Stimulated activated CD4-positive, alpha-beta T cell treated with anti-CD3 and anti-CD28 coated beads, TNF-alpha, amount 100 ng/mL, for 1 hour (primary cell): ENCODE measurements at places on chromosomes 12 and 14.
A peak's percentile ranks its signal among the peaks of the same experiment; 100 is the strongest.

DNA sequence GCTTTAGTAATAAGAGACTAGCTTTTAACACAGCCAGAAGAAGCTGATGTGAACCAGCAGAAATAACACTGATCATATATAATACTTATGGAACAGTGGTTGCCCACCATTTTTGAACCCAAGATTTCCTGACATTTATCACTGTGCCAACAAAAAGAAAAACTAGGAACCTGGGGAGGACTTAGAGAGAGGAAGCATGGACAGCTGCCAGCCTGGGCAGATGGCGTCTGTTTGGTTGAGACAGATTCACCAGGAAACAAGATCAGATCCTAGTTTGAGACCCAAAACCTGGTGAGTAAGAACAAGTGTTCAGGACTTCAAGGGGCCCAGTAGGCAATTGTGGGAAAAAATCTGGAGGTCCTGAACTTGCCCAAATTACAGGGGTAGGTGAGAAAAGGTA, 95.3 kb downstream of the BICD1 start:
- no peak for DNase-seq

GRCh38 chr14:53925201-53925766, 31.3 kb downstream of the BMP4 start:
- no peak for DNase-seq

GRCh38 chr12:47221256-47222023, 141.7 kb upstream of the AMIGO2 start:
- no peak for DNase-seq

GRCh38 chr12:32692358-32692757, 13.3 kb downstream of the DNM1L start:
- DNase-seq = no peak

DNA sequence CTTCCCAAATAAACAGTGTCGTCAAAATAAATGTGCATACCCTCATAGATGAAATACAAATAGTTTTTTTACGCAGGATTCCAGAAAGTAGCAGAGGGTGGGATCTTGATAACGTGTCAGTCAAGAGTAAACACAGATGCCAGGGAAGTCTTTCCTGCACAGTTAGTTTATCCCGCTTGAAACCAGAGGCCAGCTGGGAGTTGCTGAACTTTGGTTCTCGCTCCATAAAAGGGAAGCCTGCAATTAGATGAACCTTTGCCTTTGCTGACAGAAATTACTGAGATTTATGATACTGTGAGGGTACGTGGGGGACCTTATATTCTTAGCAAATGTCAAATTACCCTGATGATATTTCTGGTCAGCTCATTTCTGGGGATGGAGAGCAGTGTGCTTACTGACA, 18.9 kb downstream of the FAR2 start:
- DNase-seq = no peak

GRCh38 chr12:84644908-84645307, 267.7 kb downstream of the SLC6A15 start:
- no peak for DNase-seq

DNA sequence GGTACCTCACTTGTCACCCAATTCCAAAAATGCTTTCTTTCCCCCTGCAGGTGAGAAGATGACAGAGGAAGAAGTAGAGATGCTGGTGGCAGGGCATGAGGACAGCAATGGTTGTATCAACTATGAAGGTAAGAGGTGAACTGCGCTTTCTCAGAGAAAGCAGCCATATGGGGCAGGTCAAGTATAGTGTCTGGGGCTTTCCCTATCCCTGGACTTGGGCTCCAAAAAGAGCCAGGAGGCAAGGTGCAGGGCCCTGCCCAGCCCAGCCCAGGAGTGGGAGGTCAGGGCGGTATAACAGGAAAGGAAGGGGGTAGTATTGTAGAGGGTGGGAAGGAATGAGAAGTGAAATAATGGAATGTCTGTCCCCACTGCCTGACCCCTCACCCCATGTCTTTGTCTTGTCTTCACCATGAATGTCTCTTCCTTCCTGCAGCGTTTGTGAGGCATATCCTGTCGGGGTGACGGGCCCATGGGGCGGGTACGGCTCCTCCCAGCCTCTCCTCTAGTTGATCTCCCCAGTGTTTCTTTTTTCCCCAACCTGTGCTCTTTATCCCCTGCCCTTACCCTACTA, 2.1 kb downstream of the MYL6 start:
- DNase-seq = peak; percentile 37

- DNase-seq = no peak
Measured at GRCh38 chr12:46562625-46563225, 190.2 kb upstream of the SLC38A2 start.

DNA sequence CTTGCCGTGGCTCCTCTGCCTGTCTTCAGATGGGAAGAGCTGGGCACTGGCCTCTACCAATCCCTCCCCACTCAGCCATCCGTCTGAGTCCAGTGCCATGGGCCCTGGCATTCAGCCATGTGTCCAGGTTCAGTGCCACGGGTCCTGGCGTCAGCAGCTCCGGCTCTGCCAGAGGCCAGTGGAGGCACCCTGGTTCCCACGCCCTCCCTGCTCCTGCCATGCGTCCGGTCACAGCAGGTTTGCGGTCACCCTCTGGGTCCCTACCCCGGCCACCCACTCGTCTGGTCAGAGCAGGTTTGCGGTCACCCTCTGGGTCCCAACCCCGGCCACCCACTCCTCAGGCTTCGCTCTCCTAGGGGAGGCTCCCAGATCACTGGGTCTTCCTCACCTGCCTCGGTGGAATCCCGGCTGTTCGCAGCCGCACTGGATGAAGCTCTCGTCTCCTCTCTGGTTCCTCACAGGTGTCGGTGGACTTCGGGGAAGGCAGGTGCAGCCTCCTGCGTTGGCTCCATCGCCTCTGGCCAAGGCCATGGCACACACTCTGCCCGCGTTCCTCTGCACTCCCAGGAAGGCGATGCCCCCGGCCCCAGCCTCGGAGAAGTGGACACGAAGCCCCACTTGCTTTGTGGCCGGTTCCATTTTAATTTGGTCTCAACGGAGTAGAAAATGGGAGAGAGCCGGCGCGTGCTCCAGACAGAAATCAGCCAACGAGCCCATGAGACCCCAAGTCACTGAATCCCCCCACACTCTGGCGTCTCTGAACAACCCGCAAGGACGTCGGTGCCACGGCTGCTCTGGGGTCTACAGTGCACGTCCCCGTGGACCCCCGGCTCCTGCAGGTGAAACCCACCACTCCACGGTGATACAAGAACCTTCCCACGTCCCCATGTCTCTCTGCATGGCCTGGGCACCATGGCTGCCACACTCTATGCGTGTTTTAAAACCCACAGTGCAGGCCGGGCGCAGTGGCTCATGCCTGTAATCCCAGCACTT, 47.8 kb upstream of the FBRSL1 start:
- DNase-seq = no peak

DNA sequence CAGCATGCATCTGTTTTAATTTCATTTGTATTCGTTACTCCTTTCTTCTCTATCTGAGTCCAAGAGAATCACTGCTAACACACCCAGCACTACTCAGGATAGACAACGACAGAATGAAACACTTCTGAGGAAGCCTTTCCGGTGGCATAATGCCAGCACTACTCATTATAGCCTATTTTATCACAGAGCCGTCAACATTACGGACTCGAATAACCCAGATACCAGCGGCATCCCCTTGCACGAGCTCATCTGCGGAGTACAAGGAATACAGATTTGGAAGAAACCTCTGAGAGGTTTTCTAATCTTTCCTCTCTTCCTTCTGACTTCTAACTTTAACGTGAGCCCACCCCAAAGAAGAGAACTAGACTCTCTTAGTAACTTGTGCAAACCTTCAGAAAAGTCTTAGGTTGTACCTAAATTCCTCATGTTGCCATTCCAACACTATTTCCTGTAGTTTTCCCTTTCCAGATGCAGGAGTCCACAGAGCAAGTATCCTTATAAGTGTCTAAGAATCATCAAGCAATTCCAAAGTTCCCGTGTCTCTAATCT, 248.1 kb downstream of the APAF1 start:
- no peak for DNase-seq

DNA sequence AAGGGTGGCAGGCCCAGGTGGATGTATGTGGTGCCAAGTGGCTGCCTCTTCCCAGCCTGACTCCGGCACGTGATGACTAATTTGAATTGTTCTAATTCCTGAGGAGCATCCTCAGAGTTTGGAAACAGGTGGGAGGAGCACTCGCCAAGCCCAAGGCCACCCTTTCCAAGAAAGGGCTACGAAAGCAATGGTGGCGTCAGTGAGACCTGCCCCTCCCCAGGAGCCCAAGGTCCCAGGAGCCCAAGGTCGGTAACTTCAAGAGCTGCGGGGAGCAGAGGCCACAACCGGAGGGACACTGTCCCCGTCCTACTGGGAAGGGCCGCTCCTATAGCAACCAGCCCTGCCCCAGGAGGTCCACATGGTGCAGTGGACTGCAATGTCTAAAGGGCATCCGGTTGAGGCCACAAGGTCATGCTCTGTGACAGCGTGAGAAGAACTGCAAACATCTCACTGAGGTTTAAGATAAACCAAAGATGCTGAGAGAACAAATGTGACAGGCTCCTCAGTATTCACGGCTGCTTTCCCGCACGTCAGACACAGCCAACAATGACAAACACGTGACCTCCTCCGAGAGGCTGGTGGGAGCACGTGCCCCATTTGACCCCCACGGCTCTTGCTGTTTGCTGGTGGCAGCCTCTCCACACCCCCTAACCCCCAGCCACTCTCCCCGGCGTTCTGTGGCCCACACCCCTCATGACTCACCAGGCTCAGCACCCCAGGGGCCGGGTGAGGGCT, 79.6 kb downstream of the ITPK1 start:
- DNase-seq = no peak

DNA sequence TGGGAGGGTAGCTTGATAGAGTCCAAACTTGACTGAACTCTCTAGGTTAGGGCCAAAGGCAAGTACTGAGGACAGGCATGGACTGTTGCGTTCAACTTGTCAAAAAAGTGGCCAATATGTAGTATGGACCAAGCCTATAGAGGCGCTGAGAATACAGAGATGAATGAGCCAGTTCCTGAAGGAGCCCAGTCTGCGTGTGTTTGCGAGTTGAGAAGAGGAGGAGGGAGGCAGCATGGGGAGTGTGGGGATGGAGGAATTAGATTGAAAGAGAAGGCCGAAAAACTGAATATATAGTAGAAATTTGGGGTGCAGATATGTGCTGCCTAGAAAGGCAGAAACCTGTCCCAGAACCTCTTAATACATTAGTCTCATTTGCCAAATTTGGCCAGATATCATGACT, 412.4 kb downstream of the PCNX1 start:
- no peak for DNase-seq

GRCh38 chr14:85558505-85558904, 28.6 kb downstream of the FLRT2 start:
- no peak for DNase-seq

GRCh38 chr14:32468955-32469354, 139.9 kb downstream of the AKAP6 start:
- no peak for DNase-seq

GRCh38 chr14:106044949-106045596, 518.7 kb downstream of the TMEM121 start:
- DNase-seq = peak; percentile 47

DNA sequence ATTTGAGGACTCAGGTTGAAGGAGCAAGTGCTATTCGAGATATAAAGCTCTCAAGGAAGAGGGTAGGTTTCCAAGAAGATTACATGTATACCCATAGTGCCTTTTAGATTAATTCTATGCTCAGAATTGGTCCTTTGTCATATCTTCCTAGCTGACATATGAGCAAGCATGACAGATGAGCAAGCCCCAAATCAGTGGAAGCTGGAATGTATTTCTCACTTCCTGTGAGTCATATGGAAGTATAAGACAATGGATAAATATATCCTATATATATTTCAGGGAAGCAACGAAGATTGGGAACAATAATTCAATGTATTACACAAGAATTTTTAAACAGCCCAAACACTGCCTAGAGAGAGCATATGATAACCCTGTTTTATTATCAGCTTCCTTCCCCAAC, 674.1 kb upstream of the ATXN7L3B start:
- no peak for DNase-seq

DNA sequence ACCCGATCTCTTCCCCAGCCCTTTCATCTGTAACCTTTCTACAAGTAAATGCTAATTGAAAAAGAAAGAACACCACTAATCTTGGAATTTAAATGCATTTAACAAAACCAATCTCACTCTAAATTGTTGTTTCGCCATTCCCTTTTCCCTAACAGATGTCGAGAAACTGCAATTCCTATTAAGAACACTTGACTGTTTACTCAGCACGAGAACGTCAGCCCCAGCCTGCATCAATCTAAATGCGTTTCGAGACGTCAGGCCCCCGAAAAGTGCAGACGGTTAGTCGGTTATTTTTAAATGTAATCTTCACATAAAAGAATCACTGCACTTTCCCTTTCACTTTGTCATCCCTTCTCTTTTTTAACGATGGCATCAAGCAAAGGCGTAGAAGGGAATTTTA, 837.6 kb downstream of the VRK1 start:
- DNase-seq = no peak

GRCh38 chr14:67420102-67420739, 8.3 kb upstream of the PLEK2 start:
- no peak for DNase-seq

DNA sequence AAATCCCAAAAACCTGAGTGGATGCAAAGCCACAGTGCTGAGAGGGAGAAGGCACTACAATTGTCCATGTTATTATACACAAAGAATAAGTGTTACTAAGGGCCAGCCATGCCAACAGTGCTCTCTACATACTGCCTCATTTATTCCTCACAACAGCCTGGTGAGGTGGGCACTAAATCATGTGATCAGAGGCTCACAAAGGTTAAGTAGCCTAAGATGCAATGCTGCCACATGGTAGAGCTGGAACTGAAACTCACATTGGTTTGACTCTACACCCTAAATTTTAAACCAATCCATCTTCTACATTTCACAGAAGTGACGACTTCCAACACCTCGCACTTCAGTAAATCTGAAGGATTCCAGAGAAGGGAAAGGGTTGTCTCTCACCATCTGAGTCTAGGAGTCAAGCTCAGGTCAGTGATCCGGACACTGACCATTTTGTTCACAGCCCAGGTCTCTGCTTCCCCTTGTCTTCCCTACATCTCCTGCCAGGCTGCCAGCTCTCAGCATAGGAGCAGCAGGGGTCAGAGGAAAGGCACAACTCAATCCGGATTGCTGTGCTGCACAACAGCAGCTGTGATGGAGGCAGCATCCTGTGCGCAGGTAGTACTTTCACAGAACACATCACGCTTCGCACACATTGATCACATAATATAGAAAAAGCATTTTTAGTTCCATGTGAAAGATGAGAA, 29.6 kb downstream of the NID2 start:
- no peak for DNase-seq

- DNase-seq = no peak
Measured at GRCh38 chr12:120110550-120111501, 5.7 kb downstream of the RAB35 start.

GRCh38 chr12:31020385-31021166, 53.1 kb upstream of the DDX11 start:
- DNase-seq = no peak

- no peak for DNase-seq
Measured at GRCh38 chr12:120037851-120038250, 48.8 kb downstream of the BICDL1 start.
